ENCODE measurements at places on chromosomes 2 and 18.
A peak's percentile ranks its signal among the peaks of the same experiment; 100 is the strongest.

- no peak overlapping the region for H3K27ac ChIP-seq
- H3K36me3 ChIP-seq, result no peaks in the 10 kb centered on the region
- peak; percentile 12 for DNase-seq
- H3K27me3 ChIP-seq, result no peaks in the 10 kb centered on the region
- no peaks in the 10 kb centered on the region for H3K4me1 ChIP-seq
Measured at GRCh38 chr18:66440433-66440832, 163.5 kb downstream of the CDH19 start.

- no peaks in the 10 kb centered on the region for H3K27me3 ChIP-seq
- no peak overlapping the region for H3K4me3 ChIP-seq
- H3K27ac ChIP-seq, result no peak overlapping the region
Measured at GRCh38 chr2:23698721-23699579, 228.0 kb downstream of the ATAD2B start.

DNA sequence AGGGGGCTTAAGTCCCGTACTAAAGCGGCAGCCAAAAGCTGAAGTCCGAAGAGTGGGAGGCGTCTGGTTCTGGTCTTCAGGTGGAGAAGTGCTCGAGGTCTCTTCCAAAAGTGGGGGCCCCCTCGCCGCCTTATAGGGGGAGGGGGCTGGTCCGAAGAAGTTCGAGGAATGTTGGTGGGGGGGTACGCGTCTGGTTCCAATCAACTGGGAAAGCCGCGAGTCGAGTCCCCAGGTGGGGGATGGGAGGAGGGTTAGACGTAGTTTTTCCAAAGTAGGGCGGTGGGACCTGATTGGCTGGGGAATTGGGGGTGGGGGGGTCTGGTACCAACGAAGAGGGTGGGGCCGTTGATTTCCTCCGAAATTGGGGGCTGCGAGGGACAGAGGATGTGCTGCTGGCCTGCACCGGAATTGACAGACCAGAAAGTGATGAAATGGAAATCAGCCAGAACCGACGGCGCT, 594 bp downstream of the ITM2C start:
- no peak for DNase-seq
- H3K27ac ChIP-seq, result peak overlapping the region; percentile 80
- no peaks in the 10 kb centered on the region for H3K27me3 ChIP-seq
- H3K36me3 ChIP-seq, result no peaks in the 10 kb centered on the region

DNA sequence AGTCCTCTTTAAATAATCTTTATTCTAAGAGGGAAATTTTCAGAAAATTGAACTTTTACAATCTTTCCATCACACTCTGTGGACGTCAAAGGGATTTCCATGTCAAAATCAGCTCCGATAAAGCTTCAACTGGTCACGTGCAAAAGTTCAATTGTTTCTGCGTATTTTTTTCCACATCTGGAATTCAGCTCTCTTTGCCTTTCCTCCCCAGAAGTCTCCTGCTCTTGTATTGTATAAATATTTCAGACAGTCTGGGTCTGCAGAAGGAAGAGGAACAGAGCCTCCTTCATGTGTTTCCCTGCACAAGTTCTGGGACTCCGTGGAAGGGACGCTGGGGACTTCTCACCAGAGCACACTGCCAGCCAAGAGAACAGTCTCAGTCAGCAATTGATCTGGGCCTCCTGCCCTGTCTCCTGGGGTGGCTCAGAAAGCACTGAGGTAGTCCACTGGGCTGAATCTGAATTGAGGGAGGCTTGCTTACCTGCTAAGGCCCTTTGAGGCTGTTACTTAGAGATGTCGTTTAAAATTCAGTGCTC, 251.5 kb downstream of the TFCP2L1 start:
- H3K36me3 ChIP-seq, result no peaks in the 10 kb centered on the region
- DNase-seq, result no peak
- no peak overlapping the region for H3K4me3 ChIP-seq
- H3K27ac ChIP-seq, result no peak overlapping the region
- peaks cover 5% of the 10 kb centered on the region for H3K27me3 ChIP-seq

- no peaks in the 10 kb centered on the region for H3K36me3 ChIP-seq
- no peak for DNase-seq
- H3K27me3 ChIP-seq, result no peaks in the 10 kb centered on the region
- no peaks in the 10 kb centered on the region for H3K4me1 ChIP-seq
- H3K27ac ChIP-seq, result no peak overlapping the region
- no peak overlapping the region for H3K4me3 ChIP-seq
Measured at GRCh38 chr18:6257950-6258349, 156.8 kb downstream of the L3MBTL4 start.

GRCh38 chr2:197950724-197951123, 146.3 kb downstream of the PLCL1 start:
- DNase-seq, result no peak
- no peaks in the 10 kb centered on the region for H3K4me1 ChIP-seq
- H3K27ac ChIP-seq, result no peak overlapping the region
- H3K36me3 ChIP-seq, result no peaks in the 10 kb centered on the region
- no peaks in the 10 kb centered on the region for H3K27me3 ChIP-seq

- no peaks in the 10 kb centered on the region for H3K27me3 ChIP-seq
- no peak overlapping the region for H3K27ac ChIP-seq
- H3K36me3 ChIP-seq, result no peaks in the 10 kb centered on the region
Measured at GRCh38 chr2:189178726-189179569, 613 bp downstream of the COL5A2 start.

DNA sequence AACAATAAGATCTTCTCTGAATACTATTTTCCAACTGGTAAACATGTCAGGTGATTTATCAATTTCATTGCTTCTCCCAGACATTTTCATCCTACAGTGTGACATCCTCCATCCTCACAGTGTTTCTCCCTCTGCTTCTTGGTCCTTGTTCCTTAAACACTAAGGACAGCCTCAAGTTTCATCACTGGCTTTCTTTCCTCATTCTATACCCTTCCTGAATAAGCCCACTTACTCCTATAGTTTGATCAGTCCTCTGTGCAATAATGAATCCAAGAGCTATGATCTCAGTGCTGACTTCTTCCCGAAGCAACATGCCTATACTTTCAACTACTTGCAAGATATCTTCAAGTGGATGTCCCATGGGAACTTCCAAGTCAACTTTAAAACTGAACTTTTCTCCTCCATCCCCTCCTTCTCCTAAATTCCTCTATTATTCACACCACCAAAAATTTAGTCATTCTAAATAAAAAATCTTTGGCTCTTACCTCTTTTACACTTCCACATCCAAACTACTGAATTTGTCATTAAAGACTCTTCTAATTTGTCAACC, 87.6 kb downstream of the FAM228A start:
- no peaks in the 10 kb centered on the region for H3K4me1 ChIP-seq
- no peaks in the 10 kb centered on the region for H3K27me3 ChIP-seq
- DNase-seq, result no peak
- no peak overlapping the region for H3K27ac ChIP-seq

GRCh38 chr2:21981127-21981526, 857.4 kb downstream of the TDRD15 start:
- no peaks in the 10 kb centered on the region for H3K4me1 ChIP-seq
- H3K36me3 ChIP-seq, result no peaks in the 10 kb centered on the region
- no peaks in the 10 kb centered on the region for H3K27me3 ChIP-seq
- no peak overlapping the region for H3K27ac ChIP-seq

- H3K27ac ChIP-seq, result no peak overlapping the region
- no peak for DNase-seq
- H3K4me3 ChIP-seq, result no peak overlapping the region
- no peaks in the 10 kb centered on the region for H3K36me3 ChIP-seq
Measured at GRCh38 chr2:222754324-222754930, 83.0 kb downstream of the MOGAT1 start.

DNA sequence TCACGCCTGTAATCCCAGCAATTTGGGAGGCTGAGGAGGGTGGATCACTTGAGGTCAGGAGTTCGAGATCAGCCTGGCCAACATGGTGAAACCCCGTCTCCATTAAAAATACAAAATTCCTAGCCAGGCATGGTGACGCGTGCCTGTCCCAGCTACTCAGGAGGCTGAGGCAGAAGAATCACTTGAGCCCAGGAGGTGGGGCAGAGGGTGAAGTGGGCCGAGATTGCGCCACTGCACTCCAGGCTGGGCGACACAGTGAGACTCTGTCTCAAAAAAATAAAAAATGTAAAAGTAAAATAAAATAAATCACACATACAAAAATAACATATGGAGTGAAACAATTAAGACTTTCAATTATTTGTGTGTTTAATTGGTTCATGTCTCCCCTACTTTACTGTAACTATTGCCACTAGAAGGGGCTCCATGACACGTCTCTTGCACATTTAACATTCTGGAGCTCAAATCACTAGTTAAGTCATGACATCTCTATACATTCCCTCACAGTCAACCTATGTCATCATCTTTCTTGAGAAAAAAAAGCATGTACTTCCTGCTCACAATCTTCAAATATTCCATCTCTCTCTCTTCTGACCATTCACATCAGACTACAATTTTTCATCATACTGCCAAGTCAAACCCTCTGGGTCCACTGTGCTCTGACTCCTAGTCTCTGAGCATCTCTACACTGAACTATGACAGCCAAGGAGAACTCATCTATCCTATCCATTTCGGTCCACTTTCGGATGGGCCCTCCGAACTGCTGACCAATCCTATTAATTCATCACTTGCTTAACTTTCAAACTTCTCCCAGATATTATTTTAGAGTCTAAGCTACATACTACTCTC, 6.7 kb downstream of the GFPT1 start:
- H3K27me3 ChIP-seq, result no peaks in the 10 kb centered on the region
- no peak overlapping the region for H3K4me3 ChIP-seq
- no peak for DNase-seq
- H3K27ac ChIP-seq, result no peak overlapping the region

DNA sequence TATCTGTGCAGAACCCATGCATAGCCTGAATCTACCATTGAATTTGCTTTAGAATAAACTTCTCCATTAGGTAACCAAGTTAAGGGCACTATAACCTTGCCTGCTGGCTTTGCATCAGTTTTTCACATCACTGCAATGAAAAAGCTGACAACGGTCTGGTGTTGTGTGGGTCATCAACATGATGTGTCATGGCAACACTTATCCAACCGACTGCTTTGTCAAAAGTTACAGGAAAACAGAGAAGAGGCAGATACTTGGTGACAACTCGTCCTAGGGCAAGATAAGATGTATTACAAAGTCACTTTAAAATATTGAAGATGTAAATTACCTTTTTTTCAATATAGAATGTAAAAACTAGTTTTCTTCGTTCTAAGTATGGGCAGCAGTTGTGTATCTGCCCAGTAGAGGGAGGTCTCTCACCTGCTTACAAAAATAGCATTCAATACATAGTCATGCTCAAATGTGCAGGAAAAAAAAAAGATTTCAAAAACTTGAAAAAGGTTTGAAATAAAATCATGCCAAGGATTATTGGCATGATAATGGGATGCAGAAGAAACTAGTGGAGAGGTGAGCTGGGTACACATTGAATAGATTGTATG, 96.3 kb downstream of the EVA1A start:
- no peaks in the 10 kb centered on the region for H3K36me3 ChIP-seq
- H3K4me3 ChIP-seq, result no peak overlapping the region
- DNase-seq, result peak; percentile 37
- no peak overlapping the region for H3K27ac ChIP-seq
- no peaks in the 10 kb centered on the region for H3K27me3 ChIP-seq
- H3K4me1 ChIP-seq, result no peaks in the 10 kb centered on the region

DNA sequence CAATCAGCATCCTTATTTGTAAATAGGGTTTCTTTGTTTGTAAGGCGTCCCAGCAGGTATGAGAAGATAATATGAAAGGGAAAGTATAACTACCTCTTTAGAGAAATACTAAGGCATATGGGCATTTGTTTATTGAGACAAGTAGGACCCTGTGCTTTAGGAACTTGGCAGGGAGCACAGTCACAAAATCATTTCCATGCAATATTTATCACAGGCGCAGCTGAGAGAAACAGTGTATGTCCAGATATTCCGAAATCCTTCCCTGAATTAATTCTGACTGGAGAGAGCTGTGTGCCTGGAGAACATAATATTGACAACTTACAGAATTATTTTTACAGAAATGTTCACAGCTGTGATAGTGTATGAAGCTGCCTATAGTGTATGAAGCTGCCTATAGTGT, 416.7 kb downstream of the THSD7B start:
- H3K27ac ChIP-seq, result no peak overlapping the region
- DNase-seq, result no peak
- H3K4me3 ChIP-seq, result no peak overlapping the region
- H3K36me3 ChIP-seq, result no peaks in the 10 kb centered on the region
- no peaks in the 10 kb centered on the region for H3K4me1 ChIP-seq

DNA sequence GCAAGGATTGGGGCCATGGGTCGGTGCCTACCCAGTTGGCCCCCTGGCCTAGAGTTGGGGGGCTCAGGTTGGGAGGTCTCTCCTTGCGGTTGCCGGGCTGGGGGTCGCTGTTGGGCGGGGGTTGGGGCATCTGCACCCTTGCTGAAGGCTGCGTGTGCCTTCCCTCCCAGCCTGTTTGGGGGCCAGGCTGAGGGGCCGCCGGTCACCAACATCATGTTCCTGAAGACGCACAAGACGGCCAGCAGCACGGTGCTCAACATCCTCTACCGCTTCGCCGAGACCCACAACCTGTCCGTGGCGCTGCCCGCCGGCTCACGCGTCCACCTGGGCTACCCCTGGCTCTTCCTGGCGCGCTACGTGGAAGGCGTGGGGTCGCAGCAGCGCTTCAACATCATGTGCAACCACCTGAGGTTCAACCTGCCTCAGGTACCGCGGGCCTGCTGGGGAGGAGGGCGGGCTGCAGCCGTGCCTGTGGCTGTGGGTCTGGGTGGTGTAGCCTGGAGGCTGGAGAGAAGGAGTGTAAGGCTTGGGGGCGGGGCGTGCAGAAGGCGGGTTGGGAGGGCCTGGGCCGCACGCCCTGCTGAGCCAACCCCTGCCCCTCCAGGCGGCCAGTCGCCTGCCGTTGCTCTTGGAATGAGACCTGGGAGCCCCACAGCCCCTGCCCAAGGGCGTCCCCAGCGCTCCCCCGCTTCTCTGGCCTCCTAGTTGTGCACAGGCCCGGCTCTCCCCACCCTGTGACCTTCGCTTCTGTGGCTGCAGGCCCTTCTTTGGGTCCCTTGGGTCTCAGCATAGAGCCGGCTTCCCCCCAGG, 7.2 kb upstream of the NEU4 start:
- no peaks in the 10 kb centered on the region for H3K4me1 ChIP-seq
- no peaks in the 10 kb centered on the region for H3K36me3 ChIP-seq
- H3K4me3 ChIP-seq, result no peak overlapping the region

GRCh38 chr2:21118302-21118920, 5.4 kb upstream of the TDRD15 start:
- no peaks in the 10 kb centered on the region for H3K36me3 ChIP-seq
- no peaks in the 10 kb centered on the region for H3K4me1 ChIP-seq
- peak; percentile 68 for DNase-seq
- H3K27ac ChIP-seq, result no peak overlapping the region
- no peak overlapping the region for H3K4me3 ChIP-seq

GRCh38 chr2:10255189-10256030, 47.3 kb upstream of the HPCAL1 start:
- H3K4me1 ChIP-seq, result no peaks in the 10 kb centered on the region
- H3K27ac ChIP-seq, result no peak overlapping the region
- no peak for DNase-seq
- no peak overlapping the region for H3K4me3 ChIP-seq
- no peaks in the 10 kb centered on the region for H3K27me3 ChIP-seq

- no peaks in the 10 kb centered on the region for H3K4me1 ChIP-seq
- H3K27me3 ChIP-seq, result no peaks in the 10 kb centered on the region
- H3K36me3 ChIP-seq, result no peaks in the 10 kb centered on the region
- no peak overlapping the region for H3K4me3 ChIP-seq
- no peak overlapping the region for H3K27ac ChIP-seq
Measured at GRCh38 chr2:237647176-237648015, 20.0 kb downstream of the LRRFIP1 start.
